ENCODE measurements at places on chromosomes 2 and 18.
A peak's percentile ranks its signal among the peaks of the same experiment; 100 is the strongest.

GRCh38 chr18:46009125-46009840 is 42.2 kb upstream of the EPG5 start:
- no peak for DNase-seq

DNA sequence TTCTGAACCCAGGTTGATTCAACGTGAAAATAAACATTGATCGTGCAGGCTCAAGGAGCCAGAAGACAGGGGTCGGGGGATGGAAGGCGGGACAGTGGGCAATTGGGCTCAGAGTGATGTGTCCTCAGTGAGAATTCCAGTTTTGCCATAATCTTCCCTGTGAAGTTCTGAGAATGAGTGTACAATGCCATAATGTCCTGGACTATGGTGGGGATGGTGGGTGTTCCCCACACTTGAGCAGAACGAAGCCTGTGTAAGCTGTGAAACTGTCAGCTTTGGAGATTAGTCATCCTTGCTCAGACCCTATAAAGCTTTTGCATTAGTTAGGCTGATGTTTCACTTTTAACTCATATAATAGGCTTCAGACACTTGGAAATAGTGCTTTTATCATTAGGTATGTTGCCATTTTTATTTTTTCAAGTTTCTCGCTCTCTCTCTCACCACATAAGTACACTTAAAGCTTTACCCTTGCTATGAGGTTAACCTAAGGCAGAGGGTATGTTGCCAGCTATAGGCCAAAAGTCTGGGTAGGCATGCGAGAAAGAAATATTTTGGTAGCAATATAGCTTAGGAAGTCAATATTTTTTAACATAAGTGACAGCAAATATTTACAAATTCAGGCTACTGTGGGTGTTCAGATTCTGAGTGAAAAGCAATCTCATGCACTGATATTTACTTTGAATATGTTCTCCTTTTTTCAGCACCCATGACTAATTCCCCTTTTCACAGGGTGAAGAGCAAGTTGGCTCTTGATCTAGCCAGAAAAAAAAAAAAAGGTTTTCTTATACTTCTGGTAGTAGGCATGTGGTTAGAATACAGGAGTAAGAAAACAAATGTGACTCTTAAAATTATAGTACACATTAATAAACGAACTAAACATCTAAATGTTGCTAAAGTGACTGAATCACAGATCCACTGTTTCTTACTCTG is 47.2 kb downstream of the CDC42EP3 start:
- no peak for DNase-seq

DNA sequence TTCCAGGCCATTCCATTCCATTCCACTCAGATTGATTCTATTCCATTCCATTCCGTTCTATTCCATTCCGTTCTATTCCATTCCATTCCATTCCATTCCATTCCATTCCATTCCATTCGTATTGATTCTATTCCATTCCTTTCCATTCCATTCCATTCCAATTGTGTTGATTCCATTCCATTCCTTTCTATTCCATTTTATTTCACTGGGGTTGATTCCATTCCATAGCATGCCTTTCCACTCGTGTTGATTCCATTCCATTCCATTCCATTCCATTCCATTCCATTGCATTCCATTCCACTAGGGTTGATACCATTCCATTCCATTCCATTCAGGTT is 1142.3 kb downstream of the RPIA start:
- no peak for DNase-seq

DNA sequence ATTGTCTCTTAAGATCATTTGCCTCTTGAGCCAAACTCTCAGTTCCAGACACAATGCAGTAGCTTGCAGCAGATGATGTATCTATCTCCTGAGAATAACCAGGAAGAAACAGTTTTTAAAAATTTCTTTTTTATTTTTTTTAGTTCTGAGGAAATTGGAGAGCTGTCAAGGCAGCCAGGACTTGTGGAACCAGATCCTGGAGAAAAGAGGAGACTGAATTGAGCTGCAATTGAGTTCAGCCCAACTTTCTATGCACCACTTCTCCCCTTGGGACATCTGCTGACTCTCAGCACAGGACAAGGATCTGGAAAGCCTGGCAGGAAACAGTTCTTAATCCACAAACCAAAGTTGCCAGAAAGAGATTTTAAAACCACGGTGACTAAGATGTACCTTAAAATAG is 13.5 kb upstream of the CSRNP3 start:
- DNase-seq, result no peak

DNA sequence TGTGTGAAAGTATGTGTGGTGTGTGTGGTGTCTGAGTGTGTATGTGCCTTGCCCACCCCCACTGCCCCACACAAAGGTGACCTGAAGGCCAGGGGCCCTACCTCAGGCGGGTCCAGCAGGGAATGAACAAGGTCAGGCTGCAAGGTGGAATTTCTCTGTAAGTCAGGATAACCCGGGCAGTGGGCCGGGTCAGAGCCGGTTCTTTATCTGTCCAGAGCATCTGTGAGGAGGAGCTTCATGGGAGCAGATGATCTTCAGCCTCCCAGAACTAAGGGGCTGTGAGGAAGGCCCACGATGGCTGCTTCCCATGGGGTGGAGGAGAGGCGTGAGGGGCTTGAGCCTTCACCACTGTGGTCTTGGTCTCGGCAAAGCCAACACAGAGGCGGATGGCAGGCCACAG is 150.3 kb downstream of the TFCP2L1 start:
- DNase-seq, result no peak

GRCh38 chr2:233705911-233706506 is 6.7 kb upstream of the UGT1A5 start:
- no peak for DNase-seq

DNA sequence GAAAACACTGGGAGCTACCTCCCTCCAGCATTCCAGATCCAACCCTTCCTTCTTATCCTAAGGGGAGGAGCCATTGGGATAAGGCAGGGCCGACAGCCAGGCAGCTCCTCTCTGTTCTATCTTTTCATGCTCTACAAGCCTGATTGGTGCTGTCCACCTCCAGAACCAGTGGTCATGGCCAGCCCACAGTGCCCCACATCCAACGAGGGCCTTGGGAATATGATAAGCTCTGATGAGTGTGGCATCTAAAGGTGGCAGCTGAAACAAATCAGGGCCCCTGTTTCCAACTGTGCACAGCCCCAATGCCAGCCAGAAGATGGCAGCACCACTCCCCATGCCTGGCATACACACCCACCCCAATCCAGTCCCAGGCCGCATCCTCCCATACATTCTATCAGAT is 329.3 kb downstream of the C1D start:
- no peak for DNase-seq

DNA sequence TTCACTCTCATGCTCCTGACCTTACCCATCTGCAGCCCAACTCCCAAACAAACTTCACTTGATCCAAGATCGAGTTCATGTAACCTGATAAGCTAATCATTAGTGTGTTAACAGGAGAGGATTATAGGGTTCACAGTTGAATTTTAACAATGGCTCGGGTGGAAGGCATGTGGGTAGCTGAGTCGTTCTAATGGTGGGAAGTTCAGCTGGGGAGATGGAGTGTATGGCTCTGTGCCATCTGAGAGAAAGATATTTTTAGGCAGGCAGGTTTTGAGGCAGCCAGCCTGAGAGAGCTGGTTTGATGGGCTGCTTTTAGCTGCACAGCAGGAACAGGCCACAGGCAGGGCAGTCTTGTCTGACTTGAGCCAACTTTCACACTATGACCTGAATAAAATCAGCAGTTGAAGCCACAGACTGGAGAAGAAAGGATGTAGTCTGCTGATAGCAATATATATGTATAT is 17.7 kb upstream of the NFE2L2 start:
- DNase-seq, result no peak

DNA sequence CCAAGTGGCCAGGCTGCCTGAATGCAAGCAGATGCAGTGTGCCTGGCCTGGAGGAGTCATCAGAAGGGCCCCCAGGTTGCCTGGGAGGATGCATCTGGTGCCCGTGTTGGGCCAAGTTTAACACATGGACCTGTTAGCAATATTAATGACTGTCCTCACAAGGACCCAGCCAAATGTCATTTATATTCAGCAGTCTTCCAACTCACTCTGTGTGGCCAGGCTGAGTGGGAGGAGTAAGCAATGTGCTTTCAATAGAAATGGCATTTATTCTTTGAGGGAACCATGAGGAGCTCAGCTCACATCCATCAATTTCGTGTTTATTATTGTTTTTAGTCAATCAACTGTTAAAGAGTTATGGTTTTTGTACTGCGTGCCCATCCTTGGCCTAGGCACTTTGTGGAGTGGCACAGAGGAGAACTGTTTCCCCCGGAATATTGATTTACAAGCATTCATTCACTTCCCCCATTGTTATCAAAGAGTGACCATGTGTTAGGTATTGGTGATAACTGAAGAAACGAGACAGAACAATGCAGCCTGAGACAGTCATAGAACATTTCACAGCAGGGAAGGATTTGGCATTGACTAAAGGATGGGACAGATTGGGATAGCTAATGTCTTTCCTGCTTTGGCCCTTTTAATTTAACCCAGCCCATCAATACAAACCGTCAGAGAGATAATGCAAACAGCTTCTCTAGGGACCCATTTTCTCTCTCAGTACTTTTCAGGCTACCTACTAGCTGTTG is 725.2 kb downstream of the TSN start:
- no peak for DNase-seq

DNA sequence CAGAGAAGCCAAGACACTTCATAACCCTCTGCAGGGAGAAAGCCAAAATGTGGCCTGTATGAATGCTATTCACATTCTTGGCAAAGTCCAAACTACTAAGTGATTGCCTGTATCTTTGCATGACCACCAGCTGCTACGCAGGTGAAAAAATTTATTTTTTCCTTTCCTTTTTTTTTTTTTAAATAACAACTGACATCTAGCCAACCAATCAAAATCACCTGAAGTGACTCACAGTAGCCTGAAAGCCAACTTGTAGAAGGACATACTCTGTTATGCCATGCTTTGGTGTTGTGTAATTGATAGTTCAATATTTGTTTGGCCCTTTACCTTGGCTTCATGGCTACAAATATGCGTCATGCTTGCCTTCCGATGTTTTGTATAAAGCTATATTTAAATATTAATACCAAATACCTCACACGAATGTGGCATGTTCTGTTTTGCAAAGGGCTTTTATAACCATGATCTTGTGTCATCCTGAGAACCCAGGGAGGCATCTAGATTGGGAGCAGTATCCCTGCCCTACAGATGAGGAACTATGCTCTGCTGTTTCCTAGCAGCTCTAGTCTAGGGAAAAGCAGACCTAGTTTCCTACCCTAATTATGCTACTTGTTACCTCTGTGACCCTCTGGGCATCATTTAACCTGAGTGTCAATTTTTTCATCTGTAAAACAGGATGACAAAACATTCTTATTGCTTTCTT is 102.1 kb downstream of the MYOM1 start:
- no peak for DNase-seq

- no peak for DNase-seq
These were observed 83.4 kb downstream of the SLC5A7 start for GRCh38 chr2:108069515-108070310.

DNA sequence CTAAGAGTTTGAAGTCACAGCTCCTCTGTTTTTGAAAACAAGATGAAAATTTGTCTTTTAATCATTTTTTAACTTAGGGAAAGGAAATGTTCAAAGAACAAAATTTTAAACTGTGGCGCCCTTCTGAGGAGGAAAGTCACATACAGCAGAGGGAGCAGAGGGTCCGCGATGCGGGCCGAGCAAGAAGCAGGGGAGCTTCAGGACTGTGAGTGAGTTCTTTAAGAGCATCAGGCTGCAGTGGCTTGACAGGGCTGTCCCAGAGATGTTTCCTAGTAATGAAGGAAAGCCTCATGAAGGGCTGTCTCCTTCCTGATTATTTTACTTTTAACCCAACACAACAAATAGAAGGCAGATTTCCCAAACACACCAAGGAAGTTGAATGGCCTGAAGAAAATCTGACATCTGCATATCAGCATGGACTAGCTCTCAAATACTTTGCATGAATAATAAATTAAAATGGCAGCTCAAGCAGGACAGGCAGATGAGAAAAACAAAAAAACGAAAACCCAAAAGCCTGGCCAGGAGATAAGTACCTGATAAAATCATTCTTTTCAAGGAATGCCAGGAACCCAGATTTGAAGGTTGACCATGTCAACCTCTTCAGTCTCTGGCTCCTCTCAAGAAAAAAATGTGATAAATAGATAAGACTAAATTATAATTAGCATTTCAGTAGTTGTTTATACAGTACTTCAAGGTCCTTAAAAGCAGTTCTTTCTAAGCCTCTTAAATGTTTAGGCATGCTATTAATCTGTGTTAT is 60.8 kb downstream of the SLC40A1 start:
- DNase-seq, result no peak

GRCh38 chr2:45598545-45598944 is 12.5 kb downstream of the SRBD1 start:
- no peak for DNase-seq

GRCh38 chr2:107777974-107778373 is 48.7 kb upstream of the RGPD4 start:
- no peak for DNase-seq

GRCh38 chr2:82256983-82257632 is 1952.6 kb upstream of the LRRTM1 start:
- no peak for DNase-seq

DNA sequence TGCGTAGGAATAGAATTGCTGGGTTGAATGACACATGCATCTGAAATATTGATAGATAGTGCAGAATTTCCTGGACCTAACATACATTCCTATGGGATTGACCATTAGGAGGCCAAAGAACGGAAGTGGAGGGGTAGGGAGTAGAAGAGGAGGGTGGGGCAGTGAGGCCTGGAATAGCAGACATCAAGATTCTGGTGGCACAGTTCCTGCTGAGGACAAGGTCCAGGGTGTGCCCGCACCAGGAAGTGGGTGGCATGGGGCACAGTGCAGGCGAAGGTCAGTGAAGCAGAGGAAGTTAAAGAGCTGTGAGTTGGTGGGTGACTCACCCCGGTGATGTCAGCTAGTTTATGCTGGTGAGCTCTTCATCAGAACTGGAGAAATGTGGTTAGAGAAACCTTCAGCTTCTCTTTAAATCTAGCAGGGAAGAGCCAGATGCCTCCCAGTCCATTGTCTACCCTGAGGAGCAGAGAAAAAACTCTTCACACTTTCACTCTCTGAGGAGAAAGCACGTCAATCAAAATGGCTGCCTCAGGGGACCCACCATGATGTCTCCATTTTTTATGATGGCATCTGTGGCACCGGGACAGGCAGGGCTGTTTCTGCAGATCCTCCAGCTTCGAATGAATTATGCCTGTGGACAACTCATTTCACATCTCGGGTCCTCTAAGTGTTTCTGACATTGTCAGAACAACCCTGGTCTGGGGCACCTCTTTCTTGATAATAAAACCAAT is 55.9 kb upstream of the CTLA4 start:
- peak; percentile 62 for DNase-seq

- no peak for DNase-seq
These were observed 162.9 kb downstream of the FHOD3 start for GRCh38 chr18:36460324-36460850.

DNA sequence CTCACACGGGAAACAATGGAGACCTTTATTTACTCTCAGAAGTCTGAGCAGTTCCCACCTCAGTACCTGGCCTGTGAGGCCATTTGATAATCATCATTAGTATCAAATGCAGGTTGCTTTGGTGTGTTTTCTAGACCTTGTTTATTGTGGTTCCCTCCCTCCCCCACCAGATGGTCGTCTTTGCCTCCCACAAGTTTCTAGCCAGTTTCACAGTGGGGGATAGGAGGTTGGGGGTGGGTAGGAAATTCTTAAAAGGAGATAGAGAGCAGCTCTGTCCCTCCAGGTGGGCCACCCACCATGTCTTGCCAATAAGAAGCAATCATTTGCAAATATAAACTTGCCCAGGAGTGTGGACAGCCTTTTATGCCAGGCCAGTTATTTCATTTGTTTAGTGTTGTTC is 31.3 kb downstream of the SETBP1 start:
- DNase-seq, result no peak
